ENCODE measurements at places on chromosomes 11 and 22.

DNA sequence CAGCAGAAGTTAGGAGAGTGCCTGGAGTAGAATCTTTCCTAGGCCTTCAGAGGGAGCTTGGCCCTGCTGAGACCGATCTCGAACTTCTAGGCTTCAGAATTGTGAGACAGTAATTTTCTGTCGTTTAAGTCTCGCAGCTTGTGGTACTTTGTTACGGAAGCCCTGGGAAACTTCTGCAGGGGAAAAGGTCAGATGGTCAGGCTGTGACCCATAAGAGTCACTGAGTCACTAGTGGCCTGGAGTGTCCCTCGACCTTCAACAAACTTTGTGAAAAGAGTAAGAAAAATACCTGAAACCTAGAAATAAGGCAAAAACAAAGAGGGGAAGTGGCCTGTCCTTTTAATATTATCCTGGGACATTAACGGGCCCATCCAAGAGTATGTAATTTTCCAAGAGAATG lies 34.6 kb downstream of the CSNK2A3 start:
- DNase-seq: no peak

DNA sequence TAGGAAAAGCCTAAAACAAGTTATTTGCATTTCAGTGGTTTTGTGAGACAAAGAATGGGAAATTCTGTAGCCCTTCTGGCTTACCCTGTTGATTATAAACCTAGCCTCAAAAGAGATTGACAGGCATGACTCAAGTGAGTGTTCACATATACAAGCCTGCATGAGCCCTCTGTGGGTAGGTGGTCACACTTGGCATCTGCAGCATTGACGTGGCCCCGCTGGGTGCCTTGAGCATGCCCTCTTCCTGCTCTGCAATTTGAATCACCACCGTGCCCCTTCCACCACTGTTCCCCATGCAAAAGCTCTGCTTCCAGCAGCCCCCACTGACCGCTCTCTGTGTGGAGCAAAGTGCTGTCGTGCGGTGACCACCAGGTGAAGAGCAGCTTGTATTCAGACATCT lies 21.0 kb upstream of the ADSL start:
- no peak for DNase-seq

GRCh38 chr11:6968816-6969215 lies 42.6 kb downstream of the ZNF215 start:
- no peak for DNase-seq

DNA sequence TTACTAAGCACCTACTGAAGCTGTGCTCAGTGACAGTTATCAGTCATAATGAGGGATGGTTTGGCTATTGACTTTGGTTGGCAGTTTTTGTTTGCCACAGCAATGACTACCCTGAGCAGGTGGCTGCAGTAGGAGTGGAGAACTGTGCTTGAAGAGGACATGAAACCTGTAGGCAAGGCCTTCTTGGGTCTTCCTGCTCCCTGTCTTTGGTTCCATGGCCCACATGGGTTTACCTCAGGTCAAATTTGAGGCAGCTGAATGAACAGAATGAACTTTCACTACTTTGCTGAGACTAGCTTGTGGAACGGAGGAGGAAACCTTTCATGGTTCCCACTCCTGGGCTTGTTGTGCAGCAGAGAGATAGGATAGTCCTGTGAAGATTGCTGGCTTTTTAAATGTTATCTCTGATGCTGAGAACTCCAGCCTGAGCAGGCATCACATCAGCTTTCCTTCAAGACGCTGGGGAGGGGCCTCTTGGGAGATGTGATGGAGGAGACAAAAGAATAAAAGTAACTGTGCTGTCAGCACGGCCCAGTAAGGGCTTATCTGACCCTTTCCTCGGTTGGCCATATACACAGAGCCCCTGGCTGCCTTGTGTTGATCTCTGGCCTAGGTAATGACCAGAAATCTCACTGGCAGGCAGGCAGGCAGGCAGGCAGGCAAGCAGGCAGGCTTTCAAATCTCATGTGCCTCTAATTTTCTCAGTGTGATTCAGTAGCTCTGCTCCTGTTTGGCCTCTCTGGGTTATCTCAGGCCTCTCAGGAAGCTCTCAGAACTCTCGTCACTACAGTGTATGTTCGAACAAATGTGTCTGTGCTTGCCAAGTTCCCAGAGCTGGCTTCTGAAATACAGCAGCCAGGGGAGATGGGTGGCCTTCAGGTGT lies 12.0 kb downstream of the STIM1 start:
- DNase-seq: no peak

DNA sequence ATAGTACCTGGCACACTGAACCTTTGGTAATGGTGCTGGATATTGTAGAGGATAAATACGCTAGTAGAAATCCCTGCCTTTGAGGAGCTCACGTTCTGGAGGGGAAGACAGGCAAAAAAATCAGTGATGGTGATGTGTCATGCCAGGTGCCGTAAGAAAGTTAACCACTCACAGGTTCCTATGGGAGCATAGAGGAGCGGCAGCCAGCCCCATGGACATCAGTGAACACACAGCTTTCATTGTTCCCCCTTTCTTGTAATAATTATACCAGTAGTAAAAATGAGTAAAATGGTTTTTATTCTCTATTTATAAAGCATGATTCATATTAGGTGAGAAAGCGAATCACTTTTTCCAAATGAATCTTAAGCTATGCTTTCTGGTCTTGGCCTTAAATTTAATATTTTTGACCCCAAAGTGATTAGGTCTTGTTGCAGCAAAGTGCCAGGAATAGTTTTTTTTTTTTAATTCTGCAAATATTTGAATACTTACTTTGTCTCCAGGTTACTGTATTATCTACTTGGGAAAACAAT lies 57.9 kb downstream of the UVRAG start:
- DNase-seq: no peak

DNA sequence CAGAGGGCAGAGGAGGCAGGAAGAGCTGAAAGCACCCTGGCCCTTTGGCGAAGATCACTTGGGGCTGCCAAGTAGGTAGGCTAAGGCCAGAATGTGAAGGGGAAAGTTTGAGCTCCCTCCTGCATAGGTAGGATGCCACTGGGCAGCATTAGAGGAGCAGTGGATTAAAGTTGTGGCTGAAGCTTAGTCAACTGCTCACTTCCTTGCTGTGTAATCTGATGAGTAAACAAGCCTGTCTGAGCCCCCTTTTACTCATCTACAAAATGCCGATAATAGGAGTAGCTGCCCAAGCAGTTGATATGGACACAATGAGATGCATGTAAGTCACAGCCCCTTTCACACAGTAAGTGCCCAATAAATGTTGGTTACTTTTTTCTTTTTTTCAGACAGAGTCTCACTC lies 216.4 kb downstream of the MN1 start:
- DNase-seq: no peak
